Upper lobe of left lung (tissue), 6 donors: ENCODE measurements at places on chromosomes 3 and 15. TPM values are rescaled to one million over a fixed set of nuclear protein-coding genes. Genes with fewer than 3 reads are reported as not detected.

- H3K27ac ChIP-seq = no peak overlapping the region
- H3K36me3 ChIP-seq = peaks cover 16% of the 10 kb centered on the region
- no peaks in the 10 kb centered on the region for H3K27me3 ChIP-seq
- no peak for DNase-seq
These were observed 90.4 kb downstream of the TJP1 start for GRCh38 chr15:29731865-29732264.

NR1I2 gene
- not detected for total RNA-seq

SMCO1 gene
- total RNA-seq = not detected

SSUH2 gene
- not detected for total RNA-seq

- no peak overlapping the region for H3K4me3 ChIP-seq
- DNase-seq = no peak
- H3K27me3 ChIP-seq = no peaks in the 10 kb centered on the region
- H3K36me3 ChIP-seq = no peaks in the 10 kb centered on the region
- no peak overlapping the region for H3K27ac ChIP-seq
These were observed 309.5 kb downstream of the THSD4 start for GRCh38 chr15:71424765-71425164.

ECE2 gene
- not detected for total RNA-seq

DNA sequence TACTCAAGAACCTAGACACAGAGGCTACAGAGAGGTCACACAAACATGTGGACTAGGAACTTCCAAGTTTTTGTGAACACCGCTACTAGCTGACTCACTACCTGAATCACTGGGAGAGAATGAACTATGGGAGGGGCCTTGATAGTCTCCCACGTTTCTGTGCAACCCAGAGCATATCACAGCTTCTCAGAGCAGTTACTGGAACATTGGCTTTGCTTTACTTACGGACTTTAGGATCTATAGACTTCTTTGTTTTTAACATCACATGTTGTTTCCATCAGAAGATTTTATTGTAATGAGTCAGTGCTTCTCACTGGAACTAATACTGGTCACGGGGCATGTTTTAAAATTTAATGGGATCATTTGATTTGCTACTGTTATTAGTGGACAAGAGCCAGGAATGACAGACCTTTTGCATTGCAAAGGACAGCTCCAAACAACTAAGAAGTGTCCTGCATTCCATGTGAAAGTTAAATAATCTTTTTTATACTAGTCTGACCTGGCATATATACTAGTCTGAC lies 35.6 kb downstream of the RTP4 start:
- no peak overlapping the region for H3K27ac ChIP-seq
- no peaks in the 10 kb centered on the region for H3K36me3 ChIP-seq
- no peak overlapping the region for H3K4me3 ChIP-seq
- DNase-seq = no peak

PPIP5K1 gene
- total RNA-seq = 29.7 TPM

- DNase-seq = no peak
- H3K4me1 ChIP-seq = peaks cover 4% of the 10 kb centered on the region
- no peaks in the 10 kb centered on the region for H3K36me3 ChIP-seq
- H3K27me3 ChIP-seq = no peaks in the 10 kb centered on the region
These were observed 39.0 kb downstream of the LRTM1 start for GRCh38 chr3:54888873-54889272.

ZDHHC19 gene
- 1.4 TPM for total RNA-seq

DNA sequence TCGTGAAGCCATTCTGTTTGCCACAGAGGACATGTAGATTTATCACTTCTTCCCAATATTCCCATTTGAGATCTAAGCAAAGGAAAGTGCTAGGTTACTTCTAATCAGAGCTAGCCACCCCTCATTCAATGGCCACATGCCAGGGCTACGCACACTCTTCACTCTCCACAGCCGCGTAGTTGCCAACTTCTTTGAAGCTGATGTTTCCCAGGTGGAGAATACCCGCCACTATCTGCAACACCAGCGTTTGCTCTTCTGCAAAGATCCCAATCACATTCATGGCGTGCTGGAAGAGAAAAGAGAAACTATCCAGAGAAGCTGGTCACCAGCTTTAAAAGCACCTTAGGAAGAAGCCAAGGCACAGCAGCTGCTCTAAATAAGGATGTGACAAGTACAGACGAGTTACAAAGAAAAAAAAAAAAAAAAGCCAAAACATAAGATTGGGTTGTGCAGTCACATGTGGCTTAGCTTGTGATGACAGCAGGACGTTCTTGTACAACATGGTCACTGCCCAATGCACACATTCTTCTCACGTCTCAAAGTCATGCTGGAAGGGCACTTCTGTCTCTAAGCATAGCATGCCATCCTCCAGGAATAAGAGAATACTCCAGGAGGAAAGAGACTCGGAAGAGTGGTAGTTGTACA lies 16.4 kb downstream of the LDHAL6B start:
- H3K4me3 ChIP-seq = no peak overlapping the region
- H3K27ac ChIP-seq = no peak overlapping the region
- no peaks in the 10 kb centered on the region for H3K27me3 ChIP-seq
- no peaks in the 10 kb centered on the region for H3K4me1 ChIP-seq

GRCh38 chr15:57890351-57890750 lies 175.2 kb downstream of the ALDH1A2 start:
- H3K27ac ChIP-seq = no peak overlapping the region
- no peak for DNase-seq
- H3K4me3 ChIP-seq = no peak overlapping the region
- H3K27me3 ChIP-seq = no peaks in the 10 kb centered on the region
- H3K4me1 ChIP-seq = no peaks in the 10 kb centered on the region

DNA sequence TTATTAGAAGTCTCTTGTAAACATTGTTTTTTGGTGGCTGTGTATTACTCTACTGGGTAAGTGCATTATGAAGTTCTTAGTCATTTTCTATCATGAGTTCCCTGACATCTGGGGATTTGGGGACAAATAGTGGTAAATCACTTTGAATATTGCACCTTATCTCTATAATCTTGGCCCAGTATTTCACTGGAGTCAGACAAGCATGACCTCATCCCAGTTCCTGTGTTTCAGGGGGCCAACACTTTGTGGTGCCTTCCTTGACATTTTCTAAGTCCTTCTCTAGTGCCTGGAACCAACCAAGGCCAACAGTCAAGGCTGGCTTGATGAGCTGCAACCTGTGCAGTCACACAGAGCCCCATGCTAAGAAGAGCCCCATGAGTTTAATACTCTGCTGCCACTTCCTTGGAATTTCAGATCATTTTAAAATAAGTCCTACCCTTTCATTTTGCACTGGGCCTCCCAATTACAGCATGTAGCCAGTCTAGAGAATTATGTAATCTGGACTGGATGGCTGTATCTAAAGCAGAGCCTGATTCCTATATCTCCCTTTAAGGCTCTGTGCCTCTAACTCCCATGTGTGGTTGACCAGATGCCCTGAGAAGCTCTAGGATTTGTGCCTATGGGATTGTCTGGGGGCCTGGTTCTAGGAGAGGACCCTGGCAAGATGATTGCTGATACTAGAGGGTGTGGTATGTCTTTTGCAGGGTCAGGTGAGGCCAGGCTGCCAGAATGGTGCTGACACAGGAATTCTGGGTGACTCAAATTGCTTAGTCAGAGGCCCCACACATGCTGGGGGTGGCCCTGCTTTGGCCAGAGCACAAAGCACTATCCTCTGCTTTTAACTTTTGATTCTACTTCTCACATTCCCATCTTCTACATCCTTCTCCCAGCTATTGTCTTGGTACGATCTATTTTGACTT lies 319.6 kb upstream of the TBC1D5 start:
- no peaks in the 10 kb centered on the region for H3K4me1 ChIP-seq
- H3K36me3 ChIP-seq = no peaks in the 10 kb centered on the region
- H3K27me3 ChIP-seq = no peaks in the 10 kb centered on the region
- no peak for DNase-seq

GRCh38 chr15:77650265-77650664 lies 17.6 kb upstream of the LINGO1 start:
- no peak for DNase-seq
- H3K4me3 ChIP-seq = no peak overlapping the region
- no peaks in the 10 kb centered on the region for H3K27me3 ChIP-seq
- no peaks in the 10 kb centered on the region for H3K4me1 ChIP-seq
- no peaks in the 10 kb centered on the region for H3K36me3 ChIP-seq

GRCh38 chr3:138184994-138185393 lies 2.1 kb upstream of the ARMC8 start:
- no peaks in the 10 kb centered on the region for H3K36me3 ChIP-seq
- no peak overlapping the region for H3K27ac ChIP-seq
- no peak overlapping the region for H3K4me3 ChIP-seq
- no peak for DNase-seq
- H3K4me1 ChIP-seq = peaks cover 20% of the 10 kb centered on the region

DNA sequence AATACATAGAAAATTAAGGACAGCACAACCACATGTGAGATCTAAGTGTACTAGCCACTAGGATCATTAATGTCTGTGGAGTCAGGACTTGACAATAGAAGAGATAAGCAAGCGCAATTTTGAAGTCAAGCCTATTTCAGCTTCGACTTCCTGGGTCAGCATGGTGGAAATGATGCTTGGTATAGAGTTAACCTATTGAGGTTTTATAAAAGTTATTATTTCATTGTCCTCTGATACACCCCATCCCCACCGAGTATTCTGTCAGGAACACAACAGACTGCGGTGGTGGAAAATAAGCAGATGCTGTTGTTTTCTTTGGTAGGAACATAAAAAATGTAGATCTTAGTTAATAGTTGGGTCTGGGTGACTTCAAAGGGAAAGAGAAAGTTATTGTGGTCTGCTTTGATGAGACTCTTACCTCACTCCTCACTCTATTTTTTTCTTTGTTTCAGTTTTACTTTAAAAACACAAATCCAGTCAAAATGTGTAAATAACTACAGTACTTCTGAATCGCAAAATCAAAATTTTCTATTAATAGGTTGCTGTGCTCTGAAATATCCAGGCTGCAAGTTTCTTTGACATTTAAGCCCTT lies 82.1 kb downstream of the IL5RA start:
- H3K36me3 ChIP-seq = no peaks in the 10 kb centered on the region
- H3K27me3 ChIP-seq = no peaks in the 10 kb centered on the region
- DNase-seq = no peak
- H3K27ac ChIP-seq = no peak overlapping the region
- peaks cover 4% of the 10 kb centered on the region for H3K4me1 ChIP-seq
- no peak overlapping the region for H3K4me3 ChIP-seq

TUSC7 gene
- not detected for total RNA-seq

CISH gene
- total RNA-seq = 35.8 TPM
